ENCODE measurements at places on chromosomes 6 and 20.

- DNase-seq: no peak
These were observed 17.7 kb upstream of the TNFAIP3 start for GRCh38 chr6:137849181-137849980.

DNA sequence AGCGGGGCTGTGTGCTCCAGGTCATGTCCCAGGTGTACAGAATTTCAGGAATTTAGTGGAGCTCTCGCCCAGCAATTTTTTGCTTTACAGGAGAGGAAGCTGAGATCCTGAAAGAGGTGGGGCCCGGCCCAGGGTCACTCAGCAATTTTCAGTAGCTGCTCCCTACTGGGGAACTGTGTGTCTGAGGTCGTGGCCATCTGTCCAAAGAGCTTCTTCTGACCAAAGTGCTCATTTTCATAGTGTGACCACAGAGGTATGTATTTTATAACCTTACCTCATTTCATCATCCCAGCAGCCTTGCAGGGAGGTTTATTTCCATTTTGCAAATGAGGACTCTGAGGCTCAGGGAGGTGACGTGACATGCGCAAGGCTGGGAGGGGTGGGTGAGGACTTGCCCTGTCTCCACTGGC, 46.3 kb downstream of the FAM209B start:
- no peak for DNase-seq

DNA sequence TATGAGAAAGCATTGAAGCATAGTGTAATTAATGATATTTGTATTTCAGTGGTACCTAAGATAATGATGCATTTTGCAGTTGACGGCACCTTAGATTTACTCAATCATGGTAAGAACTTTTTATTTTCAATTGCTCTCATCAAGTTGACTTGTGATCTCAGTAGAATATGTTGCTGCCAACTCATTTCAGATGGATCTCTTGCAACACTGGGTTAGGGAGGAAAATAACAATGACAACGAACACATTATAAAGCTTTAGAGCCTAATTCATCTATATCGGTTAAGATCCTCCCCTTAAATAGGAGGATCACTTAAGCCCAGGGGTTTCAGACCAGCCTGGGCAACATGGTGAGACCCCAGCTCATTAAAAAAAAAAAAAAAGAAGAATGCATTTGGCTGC, 18.0 kb upstream of the TBC1D22B start:
- DNase-seq: no peak

- no peak for DNase-seq
These were observed 17.4 kb upstream of the GFOD1 start for GRCh38 chr6:13504611-13505344.

DNA sequence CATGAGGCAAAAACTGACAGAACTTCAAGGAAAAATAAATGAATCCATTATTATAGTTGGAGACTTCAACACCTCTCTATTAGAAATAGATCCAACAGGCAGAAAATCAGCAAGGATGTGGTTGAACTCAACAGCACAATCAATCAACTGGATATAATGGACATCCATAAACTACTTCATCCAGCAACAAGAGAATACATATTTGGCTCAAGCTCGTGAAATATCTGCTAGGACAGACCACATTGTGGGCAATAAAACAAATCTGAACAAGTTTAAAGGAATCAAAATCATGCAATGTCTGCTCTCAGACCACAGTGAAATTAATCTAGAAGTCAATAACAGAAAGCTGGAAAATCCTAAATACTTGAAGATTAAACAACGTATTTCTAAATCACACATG, 362.6 kb downstream of the CD109 start:
- DNase-seq: no peak

- DNase-seq: no peak
These were observed 56.6 kb downstream of the E2F3 start for GRCh38 chr6:20458027-20458894.

- DNase-seq: peak; percentile 38
These were observed 23.4 kb downstream of the FAM217A start for GRCh38 chr6:4055420-4056041.

GRCh38 chr6:82410151-82410648, 46.6 kb downstream of the TPBG start:
- no peak for DNase-seq

DNA sequence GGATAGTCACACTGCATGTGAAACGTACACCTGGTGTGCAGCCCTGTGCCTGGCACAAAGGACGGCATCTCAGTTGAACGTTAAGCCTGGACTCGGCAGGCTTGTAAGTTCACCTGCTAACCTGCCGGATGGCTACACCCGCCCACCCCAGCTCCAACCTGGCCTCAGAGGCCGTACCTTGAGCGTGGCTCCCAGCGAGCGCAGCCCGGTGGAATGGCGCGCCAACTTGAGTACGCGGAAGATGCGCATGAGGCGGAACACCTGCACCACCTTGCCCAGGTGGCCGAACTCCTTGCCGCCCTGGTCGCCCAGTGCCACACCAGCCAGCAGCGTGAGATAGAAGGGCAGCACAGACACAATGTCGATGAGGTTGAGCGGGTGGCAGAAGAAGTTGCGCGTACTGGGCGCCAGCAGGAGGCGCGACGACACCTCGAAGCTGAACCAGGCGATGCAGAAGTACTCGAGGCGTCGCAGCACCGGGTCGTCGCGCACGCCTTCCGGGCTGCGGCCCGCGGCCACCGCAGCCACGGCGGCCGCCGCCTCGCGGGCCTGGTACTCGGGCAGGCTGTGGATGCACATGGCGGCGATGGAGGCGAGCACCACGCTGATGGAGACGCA, 3.3 kb downstream of the KCNS1 start:
- DNase-seq: no peak

GRCh38 chr6:79446006-79446405, 91.2 kb downstream of the LCA5 start:
- no peak for DNase-seq

DNA sequence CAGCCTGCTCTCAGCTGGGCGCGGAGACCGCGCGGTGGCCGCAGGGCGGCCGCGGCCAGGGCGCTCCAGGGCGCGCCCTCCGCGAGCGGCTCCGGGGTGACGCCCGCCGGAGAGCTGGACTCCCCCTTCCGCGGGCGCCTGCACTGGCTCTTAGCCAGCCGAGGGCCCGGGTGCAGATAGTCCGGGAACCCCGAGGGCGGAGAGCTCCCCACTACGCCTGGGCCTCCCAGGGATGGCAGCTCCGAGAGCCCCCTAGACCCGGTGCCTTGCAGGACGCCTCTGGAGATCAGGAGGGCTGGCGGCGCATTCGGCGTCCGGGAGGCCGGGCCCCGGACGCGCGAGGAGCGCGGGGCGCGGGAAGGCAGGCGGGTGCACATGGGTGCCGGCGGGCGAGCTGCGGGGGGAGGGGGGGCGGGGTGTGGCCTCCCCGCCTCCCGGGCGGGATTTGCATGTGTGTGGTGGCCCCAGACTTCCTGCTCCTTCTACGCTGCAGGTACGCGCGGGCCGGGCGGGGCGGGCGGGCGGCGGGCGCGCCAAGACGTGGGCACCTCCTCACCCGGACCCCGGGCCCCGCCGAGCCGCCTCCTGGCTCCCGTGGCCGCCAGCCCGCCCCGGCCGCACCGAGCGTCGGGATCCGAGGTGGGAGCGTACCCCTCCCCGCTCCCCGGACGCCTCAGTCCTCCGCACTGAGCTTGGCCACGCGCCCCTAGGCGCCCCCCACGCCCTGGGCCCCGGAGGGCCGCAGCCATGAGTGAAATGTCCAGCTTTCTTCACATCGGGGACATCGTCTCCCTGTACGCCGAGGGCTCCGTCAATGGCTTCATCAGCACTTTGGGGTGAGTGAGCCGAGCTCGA, at the start of gene ITPR3:
TSS of gene ITPR3 (plus strand) at position 467 of the 855 bp plus-strand sequence. CDS start at position 748, 281 bp downstream.
- DNase-seq: no peak

GRCh38 chr6:150024646-150025155, 631 bp downstream of the RAET1L start:
- DNase-seq: no peak

DNA sequence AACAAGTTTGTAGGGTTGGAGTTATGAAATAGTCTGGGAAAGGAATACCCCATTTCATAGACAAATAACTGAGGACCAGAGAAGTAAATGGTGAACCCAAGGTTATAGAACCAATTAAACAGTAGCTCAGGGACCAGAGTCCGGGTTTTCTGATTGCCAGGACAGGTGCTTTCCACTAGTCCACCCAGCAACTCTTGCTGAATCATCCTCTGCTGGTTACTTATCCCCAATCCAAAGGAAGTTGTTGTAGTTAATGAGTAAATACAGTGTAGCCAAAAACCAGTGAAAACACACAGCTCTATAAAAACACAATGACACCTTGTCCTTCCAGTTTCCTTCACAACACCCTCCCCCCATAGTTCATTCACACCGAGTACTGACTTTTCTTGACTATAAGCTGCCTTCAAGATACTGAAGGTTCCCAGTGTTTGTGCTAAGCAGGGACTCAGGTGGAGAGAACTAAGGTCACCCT, 766 bp upstream of the TINAG start:
- DNase-seq: no peak

- DNase-seq: no peak
These were observed 82.3 kb downstream of the LRRC1 start for GRCh38 chr6:53877151-53877550.

- DNase-seq: no peak
These were observed 107.0 kb downstream of the HIVEP1 start for GRCh38 chr6:12119085-12119588.

- peak; percentile 96 for DNase-seq
These were observed at the start of gene CCN2 for GRCh38 chr6:131950767-131951575. TSS of gene CCN2 (minus strand) at chr6:131951372. CDS start at chr6:131951172, 200 bp downstream.

GRCh38 chr6:34412016-34412415, 13.9 kb downstream of the RPS10 start:
- DNase-seq: no peak

DNA sequence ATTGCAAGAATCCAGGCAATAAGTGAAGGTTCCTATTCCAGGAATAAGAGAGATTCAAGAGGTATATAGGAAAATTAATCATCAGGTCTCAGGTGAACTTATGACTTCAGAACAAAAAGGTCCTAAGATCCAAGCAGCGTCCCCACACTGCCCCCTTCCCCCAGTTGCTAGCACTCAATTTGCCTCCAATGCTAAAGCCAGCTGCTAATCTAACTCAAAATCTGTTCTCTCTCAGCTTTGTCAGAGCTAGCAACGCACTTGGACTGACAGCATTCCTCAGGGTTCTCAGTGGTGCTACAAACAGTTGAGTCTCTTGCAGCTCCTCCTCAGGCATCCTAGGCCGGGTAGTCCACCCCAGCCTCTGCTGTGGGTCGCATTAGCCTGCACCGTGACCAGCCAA, 148.3 kb downstream of the RFX6 start:
- DNase-seq: no peak

GRCh38 chr6:162404951-162405350, 322.6 kb downstream of the PRKN start:
- no peak for DNase-seq

DNA sequence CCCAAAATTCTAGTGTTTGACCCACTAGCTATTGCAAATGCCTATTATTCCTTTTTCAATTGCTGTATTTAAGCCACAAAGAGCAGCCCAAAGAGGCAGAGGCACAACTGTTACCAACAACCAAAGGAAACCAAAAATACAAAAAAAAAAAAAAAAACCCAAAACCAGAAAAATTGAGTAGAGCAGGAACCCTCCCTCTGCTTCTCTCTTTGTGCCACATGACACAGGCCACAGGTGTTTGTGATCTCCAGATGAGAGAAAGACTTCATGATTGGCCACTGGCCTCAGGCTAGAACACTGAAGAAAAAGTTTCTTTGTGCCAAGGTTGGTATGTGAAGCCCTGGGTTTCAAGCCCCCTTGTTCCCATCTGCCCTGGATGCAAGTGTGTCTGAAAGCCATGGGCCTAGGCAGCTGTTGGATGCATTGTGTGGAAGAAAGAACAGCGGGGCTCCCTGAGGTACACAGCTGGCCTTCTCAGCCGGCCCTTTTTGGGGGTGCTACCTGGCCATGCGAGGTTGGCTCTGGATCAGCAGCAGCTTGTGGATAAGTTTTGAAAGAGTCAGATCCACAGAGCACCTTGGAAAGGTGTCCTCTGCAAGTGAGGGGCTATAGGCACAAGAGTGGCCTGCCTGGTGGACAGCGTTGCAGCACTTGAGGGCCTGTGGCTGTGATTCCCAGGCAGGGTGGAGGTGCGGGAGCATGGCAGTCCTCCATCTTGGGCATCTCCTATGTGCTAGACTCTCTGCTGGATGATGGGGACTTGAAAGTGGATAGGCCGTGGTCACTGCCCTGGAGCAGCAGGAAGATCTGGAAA, 204.5 kb downstream of the ZDHHC14 start:
- no peak for DNase-seq

DNA sequence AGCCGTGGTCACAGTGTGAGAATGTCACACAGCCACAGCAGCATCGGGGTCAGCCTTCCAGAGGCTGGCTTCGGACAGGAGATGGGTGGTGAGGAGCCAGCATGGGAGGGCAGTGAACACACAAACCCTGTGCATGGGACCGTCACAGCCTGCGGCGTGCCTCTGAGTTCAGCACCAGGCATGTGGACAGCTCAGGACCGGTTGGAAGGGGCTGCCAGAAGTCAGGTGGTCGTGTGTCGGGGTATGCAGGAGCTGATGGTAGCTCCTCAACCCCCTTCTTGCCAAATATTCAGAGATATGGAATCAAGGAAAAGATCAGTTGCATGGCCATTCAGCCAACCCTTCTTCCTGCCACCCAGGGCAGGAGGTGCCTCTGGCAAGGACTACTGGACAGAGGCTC, 28.2 kb downstream of the MYT1 start:
- no peak for DNase-seq

- no peak for DNase-seq
These were observed 130.5 kb upstream of the EPHA7 start for GRCh38 chr6:93549868-93550267.

DNA sequence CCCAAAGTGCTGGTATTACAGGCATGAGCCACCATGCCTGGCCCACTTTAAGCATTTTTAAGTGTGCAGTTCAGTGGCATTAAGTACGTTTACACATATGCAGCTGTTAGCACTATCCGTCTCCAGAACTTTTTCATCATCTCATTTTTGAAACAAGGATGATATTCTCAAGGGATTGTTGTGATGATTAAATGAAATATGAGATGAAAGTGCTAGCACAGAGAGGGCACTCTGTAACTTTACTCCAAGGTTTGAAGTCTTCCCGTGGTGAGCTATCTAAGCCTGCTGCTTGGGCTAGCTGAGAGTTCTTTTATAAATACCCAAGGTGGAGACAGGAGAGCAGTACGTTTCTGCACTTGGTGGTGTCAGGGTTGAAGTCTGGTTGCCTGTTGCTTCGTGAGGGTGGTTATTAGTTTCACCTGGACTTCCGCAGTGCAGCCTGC, 6.6 kb downstream of the TM9SF4 start:
- DNase-seq: no peak

DNA sequence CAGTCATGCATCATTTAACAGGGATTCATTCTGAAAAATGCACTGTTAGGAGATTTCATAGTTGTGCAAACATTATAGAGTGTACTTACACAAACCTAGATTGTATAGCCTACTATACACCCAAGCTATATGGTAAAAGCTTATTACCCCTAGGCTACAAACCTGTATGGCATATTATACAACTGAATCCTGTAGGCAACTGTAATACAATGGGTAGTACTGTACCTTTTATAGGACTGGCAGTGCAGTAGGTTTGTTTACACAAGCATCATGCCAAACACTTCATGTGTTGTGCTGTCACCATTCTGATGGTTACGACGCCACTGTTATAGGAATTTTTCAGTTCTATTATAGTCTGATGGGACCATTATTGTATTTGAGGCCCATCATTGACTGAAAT, 39.3 kb upstream of the KHDC1 start:
- no peak for DNase-seq

GRCh38 chr6:153170511-153170910, 39.4 kb upstream of the RGS17 start:
- no peak for DNase-seq

GRCh38 chr20:47956268-47956995, 171.2 kb upstream of the SULF2 start:
- no peak for DNase-seq

GRCh38 chr6:113558966-113559365, 298.2 kb upstream of the MARCKS start:
- DNase-seq: peak; percentile 39
